ENCODE measurements at places on chromosomes 3 and 15.

GRCh38 chr3:105758451-105758850 lies 110.4 kb downstream of the CBLB start:
- no peak for DNase-seq

GRCh38 chr15:56965231-56966013 lies 47.0 kb downstream of the TCF12 start:
- DNase-seq: no peak

- no peak for DNase-seq
Measured at GRCh38 chr3:155948476-155948875, 78.0 kb downstream of the GMPS start.

- DNase-seq: no peak
Measured at GRCh38 chr3:8891774-8892173, 71.5 kb downstream of the RAD18 start.

DNA sequence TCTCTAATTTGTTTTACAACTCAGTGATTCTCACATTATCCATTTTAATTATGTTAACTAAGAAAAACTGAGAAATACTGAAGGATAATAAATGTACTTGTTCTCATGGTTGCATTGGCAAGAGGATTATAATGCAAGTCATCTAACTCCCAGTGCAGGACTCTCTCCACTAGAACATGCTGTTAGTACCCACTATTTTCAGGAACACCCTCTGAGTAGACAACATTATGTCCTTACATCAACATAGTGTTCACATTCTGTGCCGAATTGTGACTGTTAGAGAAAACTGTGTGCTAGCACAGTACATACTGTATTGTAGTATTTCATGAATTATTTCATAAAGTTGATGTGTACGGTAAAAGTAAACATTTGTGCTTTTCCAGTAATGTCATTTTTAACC lies 80.1 kb downstream of the LEKR1 start:
- no peak for DNase-seq

DNA sequence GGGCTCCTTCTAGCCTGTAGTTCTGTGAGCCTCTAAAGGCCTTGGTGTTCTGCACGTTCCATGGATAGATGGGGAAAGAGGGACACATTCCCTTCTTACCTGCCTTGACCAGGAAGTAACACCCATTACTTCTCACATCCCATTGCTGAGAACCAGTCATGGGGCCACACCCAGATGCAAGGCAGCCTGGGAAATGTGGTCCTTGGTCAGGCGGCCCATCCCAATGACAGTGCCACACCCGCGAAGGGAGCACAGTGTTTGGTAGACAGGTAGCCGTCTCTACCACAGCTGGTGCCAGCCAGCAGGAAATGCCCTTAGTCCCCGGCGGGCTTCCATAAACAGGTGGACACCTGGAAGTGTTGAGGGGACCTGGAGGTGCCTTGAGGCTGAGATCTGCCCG lies 23.2 kb upstream of the LCTL start:
- no peak for DNase-seq

DNA sequence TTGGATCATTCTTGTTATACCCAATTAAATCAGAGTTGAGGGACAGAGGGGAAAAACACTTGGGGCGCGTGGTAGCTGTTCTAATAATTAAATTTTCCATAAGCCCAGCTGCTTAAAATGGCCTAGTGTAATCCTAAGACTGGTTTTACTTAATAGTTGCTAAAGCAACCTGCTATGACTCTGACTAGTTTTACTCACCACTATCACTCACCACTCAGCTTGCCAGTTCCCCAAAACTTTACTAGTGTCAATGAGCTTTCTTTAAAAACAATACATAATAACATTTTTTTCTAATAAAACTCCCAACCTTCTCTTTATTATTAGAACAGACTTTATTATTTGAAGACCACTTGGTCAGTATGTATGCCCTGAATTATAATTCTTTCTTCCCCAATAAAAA lies 49.6 kb downstream of the ECT2 start:
- DNase-seq: no peak

DNA sequence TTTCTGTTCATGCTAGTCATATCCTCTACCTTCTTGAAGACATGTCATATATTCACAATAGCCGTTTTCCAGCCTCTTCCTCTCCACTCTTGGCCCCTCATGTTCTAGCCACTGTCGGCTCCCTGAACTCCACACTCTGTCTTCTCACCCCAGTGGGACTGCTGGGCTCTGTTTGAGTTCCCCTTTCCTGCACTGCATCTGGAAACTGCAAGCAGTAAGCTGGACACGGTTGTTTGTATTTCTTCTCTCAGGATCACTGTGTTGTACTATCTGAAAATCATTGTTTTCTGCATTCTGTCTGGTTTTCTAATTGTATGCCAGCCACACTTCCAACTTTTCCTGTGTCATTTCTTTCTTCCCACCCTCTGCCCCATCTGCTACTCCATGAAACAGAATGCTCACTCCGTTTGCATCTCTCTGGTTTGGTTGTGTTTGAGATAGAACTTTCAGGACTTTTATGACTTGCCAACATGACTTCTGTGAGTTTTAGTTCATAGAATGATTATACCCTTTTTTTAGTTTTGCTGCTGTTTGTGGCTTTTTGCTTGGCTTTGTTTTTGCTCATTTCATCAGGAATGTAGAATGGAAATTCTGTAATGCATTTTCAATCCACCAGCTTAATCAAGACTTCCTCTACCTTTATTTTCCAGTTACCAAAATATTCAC lies 192.3 kb downstream of the PLCL2 start:
- no peak for DNase-seq

DNA sequence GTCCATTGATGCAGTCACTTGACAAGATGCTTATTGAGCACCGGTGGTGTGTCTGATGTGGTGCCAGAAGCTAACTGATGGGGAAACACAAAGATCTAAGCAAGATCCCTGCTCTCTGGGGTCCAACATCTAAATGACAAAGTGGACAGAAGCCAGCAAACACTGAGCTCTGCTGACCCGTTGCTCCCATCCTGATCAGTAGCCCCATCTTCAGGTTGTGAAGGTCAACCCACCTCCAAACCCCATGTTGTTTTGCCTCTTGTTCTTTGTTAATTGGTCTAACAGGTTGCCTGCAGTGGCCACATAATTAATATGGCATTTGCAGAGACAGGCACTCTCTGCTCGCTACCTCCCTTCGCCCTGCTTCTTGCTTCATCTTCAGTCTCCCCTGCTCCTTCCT lies 21.5 kb upstream of the GLCE start:
- DNase-seq: no peak

DNA sequence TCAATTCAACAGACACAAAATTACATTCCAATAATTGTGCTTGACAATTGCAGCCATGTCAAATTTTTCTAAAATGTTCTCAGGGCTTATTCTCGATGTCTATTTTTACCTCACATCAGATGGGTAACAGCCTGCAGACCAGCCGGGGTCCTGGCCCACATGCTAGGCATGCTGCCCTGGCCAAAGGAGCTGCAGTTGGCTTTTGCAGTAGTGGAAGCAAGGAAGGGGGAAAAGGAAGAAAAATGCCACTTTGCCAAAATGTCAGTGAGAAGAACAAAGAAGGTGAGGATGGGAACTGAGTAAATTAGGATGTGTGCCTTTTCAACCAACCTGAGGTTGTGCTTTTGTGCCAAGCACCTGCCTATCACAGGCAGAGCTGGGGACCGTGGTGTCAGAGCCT lies 161.0 kb downstream of the FOXB1 start:
- DNase-seq: no peak
